ENCODE measurements at places on chromosomes 11 and 22. TPM values are rescaled to one million over a fixed set of nuclear protein-coding genes. Genes with fewer than 3 reads are reported as not detected.

GGT5 gene
- polyA plus RNA-seq: 2.0 TPM

SGSM1 gene
- polyA plus RNA-seq: not detected

EED gene
- 15.4 TPM for polyA plus RNA-seq

GRCh38 chr22:24405631-24406321, 21.6 kb upstream of the ADORA2A start:
- DNase-seq: no peak

LMO2 gene
- 0.15 TPM for polyA plus RNA-seq

GSTT2 gene
- polyA plus RNA-seq: 1.9 TPM

DNA sequence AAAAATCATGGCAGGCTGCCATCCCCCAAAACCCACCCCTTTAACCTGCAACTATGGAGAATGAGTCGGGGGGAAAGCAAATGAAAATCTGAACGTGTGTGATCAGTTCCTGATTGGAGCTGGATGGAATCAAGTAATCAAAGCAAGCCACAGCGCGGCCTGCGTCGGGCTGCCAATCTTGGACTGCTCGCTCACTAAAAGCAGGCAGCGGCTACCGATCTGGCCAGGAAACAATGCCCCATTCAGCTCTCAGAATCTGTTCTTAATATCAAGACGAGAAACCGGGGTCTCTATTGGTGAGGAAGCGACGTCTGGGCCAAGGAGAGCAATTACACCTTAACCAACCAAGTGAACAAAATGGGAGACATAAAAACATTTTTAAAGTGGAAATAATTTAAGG, 472.2 kb downstream of the SOX6 start:
- no peak for DNase-seq

GRCh38 chr11:87180742-87181141, 143.0 kb downstream of the TMEM135 start:
- peak; percentile 43 for DNase-seq

DNA sequence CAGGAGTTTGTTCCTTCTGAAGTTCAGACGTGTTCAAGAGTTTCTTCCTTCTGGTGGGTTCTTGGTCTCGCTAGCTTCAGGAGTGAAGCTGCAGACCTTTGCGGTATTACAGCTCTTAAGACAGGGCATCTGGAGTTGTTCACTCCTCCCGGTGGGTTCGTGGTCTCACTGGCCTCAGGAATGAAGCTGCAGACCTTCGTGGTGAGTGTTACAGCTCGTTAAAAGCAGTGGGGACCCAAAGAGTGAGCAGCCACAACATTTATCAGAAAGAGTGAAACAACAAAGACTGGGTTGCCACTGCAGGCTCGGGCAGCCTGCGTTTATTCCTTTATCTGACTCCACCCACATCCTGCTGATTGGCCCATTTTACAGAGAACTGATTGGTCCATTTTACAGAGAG, 373.1 kb downstream of the ETS1 start:
- DNase-seq: peak; percentile 16

CASP12 gene
- polyA plus RNA-seq: not detected

DNA sequence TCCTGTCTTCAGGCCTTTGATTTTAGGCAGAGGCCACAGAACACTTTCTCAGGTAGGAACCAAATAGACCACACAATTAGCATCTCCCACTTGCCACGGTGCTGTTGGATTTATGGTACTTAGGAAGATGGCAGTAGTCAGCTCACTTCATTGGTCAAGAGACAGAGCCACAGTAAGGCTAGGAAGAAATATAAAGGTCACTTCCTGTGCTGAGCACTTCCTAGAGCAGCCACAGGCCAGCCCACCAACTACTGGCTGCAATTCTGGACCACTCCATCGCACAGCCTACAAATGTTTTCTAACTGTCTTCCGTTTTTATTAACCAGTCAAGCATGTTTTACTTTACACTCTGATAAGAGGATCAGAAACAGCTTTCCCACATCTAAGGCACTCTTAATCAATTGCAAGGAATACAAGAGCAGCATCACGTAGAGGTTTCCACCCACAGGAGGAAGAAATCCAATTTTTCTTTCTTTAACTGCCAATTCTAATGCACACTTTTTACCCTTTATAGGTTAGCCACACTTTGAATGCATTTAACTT, 54.7 kb downstream of the ABTB2 start:
- peak; percentile 40 for DNase-seq

CLDN5 gene
- not detected for polyA plus RNA-seq

- no peak for DNase-seq
These were observed 763 bp upstream of the MS4A7 start for GRCh38 chr11:60377401-60378136.

- no peak for DNase-seq
These were observed 2.2 kb downstream of the SLC35F2 start for GRCh38 chr11:107856180-107856980.

CBLIF gene
- not detected for polyA plus RNA-seq

GRCh38 chr11:135075740-135076139, 663.7 kb upstream of the B3GAT1 start:
- DNase-seq: peak; percentile 12

OR6Q1 gene
- polyA plus RNA-seq: not detected

GRCh38 chr11:11366793-11367192, 13.7 kb upstream of the CSNK2A3 start:
- DNase-seq: peak; percentile 26

DNA sequence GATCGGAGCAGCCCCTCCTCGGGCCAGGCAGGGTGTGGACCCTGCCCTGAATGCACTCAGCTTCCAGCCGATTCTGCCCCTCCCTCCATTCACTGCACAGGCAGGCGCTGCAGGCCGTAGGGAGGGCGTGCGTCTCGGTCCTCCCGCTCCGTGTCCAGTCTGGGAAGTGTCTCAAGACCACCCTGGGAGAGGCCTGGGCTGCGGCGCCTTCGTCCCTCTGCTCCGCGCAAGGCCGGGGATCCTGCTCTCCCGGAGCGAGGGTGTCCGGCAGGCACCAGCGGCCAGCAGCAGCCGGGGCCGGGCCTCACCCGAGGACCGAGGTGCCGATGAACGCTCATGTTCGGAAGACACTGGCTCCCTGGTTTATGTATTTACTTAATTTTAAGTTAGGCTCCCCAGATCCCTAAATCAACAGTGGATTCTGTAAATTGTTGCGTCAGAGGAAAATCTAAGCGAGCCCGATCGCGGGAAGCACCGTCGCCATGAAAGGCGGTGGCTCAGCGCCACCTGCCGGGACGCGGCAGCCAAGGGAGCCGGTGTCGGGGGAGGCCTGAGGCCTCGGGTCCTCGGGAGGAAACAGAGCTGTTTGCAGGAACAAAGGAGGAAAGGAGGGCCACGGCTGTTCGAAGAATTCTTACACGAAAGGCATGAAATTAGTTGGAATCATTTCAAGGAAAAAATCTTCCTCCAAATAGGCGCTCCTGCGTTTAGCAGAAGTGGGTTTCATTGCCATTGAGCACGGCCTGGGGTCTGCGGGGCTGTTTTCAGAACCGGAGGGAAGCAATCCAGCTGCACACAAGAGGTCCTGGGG, 195.3 kb downstream of the BRD1 start:
- DNase-seq: peak; percentile 52

GRCh38 chr22:29596408-29596807, 7.0 kb upstream of the NF2 start:
- DNase-seq: no peak

EIF4G2 gene
- 1,024 TPM for polyA plus RNA-seq

HSPB2 gene
- polyA plus RNA-seq: 0.94 TPM

ACTN3 gene
- not detected for polyA plus RNA-seq

DNA sequence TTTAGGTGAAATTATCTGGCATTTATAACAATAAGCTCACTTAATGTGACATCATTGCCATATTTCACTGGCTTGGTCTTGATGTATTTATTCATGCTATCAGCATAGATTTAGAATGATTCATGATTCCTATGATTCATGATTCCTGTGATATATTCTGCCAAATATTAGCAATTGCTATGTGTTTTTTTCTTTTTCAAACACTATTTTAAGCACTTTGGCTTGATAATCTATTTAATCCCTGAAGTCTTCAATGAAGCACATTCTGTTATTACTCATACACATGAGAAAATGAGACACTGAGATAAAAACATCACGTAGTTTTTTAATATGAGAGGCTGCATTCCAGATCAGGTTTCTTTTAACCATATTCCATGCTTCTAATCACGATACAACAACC, 78.5 kb downstream of the LUZP2 start:
- peak; percentile 43 for DNase-seq
